Fibroblast of pulmonary artery (primary cell): ENCODE measurements at places on chromosomes 4 and X.
A peak's percentile ranks its signal among the peaks of the same experiment; 100 is the strongest.

DNA sequence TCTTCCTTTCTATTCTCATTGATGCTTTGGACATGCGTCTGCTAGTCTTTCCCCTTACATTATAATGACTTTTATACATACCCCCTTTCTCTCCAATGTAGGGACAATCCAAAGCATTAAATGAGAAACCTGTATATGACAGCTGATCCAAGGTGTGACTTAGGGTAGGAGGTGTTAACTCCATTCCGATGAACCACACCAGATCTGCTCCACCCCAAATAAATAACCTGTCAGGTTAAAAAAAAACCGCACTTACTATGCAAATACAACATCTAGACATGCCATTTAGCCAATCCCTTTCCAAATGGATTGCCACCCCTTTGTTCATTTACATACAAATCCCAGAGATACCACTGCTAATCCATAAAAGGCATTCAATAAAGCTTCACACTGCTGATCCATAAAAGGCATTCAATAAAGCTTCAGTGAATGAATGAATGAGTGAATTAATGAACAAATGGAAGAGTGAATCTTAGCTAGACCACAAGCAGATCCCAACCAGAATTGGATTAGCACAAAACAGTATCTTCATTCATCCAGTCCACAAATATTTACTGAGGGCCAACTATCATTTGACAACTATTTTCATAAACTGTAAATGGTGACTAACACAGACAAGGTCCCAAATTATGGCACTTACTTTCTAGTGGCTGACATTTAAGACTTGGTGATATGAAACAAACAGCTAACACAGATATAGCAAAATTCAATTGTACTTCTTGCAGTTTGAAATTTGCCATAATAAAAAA, 158.9 kb upstream of the MAP3K15 start:
- no peak for DNase-seq

DNA sequence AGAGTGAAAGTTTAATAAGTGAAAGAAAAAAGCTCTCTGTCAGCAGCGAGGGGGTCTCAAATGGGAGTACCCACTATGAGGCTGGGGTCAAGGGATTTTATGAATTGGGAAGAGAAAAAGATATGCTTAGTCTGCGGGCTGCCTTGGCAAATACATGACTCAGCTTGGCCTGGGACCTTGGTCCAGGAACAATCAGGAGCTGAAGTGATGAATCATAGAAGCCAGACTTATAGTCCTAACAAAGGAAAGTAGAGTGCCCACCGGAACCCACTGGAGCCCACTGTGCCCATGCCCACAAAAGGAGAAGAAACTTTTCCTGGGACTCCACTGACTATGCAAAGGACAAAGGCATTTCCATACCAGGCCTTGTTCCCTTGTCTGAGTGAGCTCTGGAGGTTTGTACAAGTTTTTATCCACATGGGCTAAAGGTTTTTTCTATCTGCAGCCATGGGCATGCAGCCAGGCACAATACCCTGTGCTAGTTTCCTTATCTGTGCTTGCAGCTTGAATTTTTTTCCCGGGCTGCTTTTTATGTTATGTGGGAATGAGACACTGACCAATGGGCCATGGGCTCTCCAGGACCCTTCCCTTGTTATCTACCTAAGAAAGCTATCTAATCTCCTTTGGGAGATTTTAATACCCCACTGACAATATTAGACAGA, 201.7 kb downstream of the FAM133A start:
- no peak for DNase-seq

- no peak for DNase-seq
These were observed 32.3 kb upstream of the IQSEC2 start for GRCh38 chrX:53313728-53314105.

GRCh38 chr4:169492436-169493163, 119.8 kb downstream of the NEK1 start:
- DNase-seq = peak; percentile 67

- DNase-seq = no peak
These were observed 201.4 kb downstream of the ARHGAP10 start for GRCh38 chr4:147933316-147933715.

- DNase-seq = no peak
These were observed 1.2 kb downstream of the METAP1 start for GRCh38 chr4:98996765-98997068.

GRCh38 chrX:38754102-38754790, 47.0 kb upstream of the MID1IP1 start:
- DNase-seq = peak; percentile 72

- DNase-seq = no peak
These were observed 45.6 kb upstream of the SORCS2 start for GRCh38 chr4:7146786-7147115.

GRCh38 chr4:113636438-113636818, 125.1 kb downstream of the CAMK2D start:
- DNase-seq = no peak

DNA sequence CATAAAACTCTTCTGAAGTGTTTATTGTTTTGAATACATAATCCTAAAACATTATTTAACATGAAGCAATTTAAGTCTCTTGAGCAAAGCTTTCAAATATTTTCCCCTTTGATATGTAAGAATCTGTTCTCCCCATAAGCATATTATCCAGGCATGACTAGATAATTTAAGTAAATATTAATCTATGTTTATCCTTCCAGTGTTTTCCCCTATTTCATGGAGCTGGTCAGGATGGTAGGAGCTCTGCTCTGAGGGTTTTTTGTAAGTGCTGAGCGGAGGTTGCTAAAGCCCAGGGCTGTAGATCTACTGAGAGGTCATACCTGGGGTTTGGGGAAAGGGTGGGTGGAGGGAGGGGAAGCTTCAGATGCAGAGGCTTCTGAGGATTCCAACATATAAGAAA, 258.9 kb upstream of the SFRP2 start:
- DNase-seq = no peak

DNA sequence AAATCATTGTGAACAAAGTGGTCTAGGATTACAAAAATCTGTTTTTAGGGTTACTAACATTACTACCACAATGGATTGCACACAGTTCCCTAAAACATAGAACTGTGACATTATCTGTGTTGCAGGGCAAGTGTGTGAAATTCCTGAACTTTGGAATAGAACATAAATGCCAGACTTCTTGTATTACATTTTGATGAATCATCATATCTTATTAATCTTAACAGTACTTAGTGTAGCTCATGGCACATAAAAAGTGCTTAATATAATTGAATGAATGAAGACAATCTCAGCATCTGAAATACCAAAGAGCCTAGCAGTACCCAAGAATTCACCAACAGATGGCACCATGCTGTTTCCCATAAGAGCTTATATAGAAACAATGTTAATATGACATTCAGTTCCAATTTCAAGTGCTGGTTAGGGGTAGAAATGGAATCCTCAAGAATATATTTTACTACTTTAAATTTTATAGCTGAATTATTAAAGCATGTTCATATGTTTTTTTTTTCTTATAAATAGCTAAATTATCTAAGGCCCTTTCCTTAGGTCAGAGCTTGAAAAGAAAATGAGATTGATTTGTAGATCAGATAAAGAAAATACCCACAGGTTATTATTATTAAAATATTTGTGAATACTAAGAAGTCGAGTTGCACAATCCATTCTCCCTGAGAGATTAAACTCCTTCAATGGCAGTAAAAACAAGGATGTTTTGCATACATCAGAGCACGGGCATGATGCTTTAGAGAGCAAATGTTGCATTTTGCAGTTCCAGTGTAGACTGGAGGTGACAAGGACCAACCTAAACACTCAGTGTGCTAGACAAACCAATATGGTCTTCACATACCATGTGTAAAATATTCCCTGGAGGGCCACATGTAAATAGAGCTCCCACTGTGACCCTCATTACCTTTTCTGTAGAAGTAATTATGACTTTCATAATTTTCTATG, 25.7 kb upstream of the SHISA3 start:
- peak; percentile 88 for DNase-seq

GRCh38 chr4:65195002-65195401, 475.3 kb downstream of the EPHA5 start:
- DNase-seq = no peak

- peak; percentile 90 for DNase-seq
These were observed 47.9 kb downstream of the SOWAHB start for GRCh38 chr4:76850010-76850441.

DNA sequence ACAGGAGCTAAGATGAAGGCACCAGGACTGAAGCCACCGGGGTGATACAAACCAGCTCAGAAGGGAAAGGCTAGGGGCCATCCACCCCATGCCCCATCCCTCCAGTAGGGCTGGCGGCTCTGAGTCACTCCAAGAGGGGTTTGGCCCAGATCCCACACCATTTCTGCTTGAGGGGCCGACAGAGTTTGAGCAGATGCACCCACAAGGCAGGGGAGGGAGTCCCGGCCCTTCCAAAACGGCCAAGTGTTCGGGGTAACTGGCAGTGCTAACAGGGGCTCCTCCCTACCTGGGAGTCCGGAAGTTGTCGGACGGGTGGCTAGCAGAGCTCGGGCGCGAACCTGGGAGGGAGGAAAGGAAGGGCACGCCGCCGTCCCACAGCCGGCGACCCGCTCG, 412 bp downstream of the SLC10A3 start:
- peak; percentile 44 for DNase-seq

DNA sequence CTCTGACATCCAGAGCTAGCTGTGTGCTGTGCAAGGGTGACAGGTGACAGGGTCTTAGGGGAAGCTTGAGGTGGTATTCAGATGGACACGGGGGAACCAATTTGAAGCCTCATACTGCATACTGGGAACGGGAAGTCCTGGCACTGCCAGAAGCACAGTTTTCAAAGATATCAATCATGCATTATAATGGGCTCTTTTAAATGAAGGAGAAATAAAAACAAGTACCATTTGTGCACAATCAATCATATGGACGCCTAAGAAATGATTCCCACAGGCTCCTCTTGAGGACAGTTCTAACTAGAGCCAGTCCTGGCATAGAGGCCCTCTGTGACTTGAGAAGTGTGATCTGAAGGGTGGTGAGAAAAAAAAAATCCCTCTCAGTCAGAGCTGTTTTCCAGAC, 50.9 kb downstream of the TSC22D3 start:
- no peak for DNase-seq

GRCh38 chr4:74547042-74547441, 102.1 kb downstream of the AREG start:
- DNase-seq = no peak

DNA sequence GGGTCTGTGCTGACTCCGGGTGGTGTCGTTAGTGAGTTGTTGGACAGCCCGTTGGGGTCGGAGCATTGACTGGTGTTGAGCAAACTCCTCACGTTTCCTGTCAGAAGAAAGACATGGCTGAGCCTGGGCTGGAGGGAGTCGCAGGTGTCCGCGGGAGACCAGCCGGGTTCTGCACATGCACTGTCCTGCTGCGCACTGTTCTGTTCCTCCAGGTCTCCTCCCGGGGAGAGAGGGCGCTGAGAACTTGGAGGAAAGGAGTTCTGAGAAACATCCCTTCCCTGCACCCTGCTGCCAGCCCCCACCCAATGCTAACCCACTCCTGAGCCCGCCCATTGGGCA, 1.1 kb downstream of the ZNF141 start:
- no peak for DNase-seq
